Hypothalamus (tissue), 51 donors: ENCODE measurements at places on chromosomes 5 and 9.

GRCh38 chr9:2872931-2873323, 29.0 kb upstream of the PUM3 start:
- DNase-seq, result no peak

GRCh38 chr9:108149326-108149725, 659.8 kb upstream of the KLF4 start:
- DNase-seq, result no peak

DNA sequence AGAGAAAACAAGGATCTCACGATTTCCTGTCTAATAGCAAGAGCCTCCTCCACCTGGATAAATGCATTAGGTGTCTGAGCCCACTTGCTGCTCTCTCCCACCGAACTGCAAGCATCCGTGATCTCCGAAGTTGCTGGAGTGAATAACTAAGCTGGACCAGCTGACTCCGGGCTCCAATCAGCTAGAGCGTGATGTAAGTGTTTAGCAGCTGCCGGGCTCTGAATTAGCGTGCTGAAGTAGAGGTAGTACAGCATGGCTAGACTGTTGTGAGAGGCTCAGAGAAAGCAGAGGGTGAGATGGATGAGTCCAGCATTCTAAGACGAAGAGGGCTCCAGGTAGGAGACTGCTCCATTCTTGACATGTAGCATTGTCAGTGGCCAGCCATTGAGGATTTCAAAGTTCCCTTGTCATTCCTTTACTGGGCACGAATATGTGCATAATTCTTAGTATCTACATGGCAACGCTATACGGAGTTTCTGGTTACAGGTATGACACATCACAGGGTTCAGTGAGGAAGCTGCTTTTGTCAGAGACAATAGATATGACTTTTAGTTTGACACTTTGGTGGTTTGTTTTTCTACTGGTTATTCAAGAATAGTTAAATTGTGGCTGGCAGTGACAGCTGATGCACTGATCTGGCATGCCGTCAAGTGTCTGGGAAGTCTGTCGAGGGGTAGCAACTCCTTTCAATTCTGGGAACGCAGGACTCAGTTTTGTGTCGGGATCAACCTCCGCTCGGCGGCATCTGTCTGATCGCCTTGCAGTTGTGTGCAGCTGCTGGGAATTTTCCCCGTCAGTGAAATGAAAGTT, 232.6 kb downstream of the MAST4 start:
- peak; percentile 52 for DNase-seq

DNA sequence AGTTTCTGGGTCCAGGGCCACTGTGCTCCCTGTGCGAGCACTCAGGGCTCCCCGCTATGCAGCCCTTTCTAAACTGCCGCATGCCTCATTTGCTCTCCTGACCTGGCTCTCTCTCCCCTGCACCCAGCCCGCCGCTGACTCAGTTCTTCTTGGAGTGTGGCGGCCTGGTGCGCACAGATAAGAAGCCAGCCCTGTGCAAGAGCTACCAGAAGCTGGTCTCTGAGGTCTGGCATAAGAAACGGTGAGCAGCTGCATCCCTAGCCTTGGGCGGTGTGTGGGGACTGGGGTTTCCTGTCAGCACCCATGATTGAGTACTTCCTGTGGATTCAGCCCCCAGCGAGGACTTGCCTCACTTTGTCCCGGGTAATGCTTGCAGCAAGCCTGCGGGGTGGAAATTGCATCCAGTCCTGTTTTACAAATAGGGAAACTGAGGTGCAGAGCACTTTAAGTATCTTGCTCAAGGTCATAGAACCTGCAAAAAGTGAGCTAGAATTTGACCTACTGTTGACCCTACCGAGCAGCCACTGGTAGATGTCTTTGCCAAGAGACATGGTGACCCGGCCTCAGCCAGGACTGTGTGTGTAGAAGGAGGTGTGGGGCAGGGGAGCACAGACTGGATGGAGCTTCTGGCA, 27.9 kb downstream of the USP20 start:
- no peak for DNase-seq

DNA sequence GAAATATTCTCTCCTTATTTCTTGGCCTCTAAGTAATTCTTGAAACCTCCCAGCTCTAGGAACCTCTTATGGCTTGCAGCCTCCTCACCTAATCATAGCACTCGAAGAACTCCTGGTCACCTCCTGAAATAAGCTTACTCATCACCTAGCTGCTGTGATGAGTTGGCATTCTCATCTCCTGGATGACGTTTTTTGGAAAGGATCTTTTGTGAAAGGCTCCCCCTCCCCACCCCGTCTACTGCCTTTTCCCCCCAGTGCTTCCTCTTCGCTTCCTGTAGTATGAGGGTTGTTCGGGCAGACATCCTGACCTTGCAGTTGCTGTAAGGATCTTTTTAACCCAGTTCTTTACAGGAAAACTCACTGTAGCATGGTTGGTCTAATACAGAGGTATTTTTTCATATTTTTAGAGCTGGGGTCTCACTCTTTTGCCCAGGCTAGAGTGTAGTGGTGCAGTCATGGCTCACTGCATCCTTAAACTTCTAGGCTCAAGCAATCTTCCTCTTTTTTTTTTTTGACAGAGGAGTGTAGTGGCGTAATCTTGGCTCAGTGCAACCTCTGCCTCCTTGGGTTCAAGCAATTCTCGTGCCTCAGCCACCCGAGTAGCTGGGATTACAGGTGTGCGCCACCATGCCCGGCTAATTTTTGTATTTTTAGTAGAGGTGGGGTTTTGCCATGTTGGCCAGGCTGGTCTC, 41.8 kb downstream of the ARHGAP26 start:
- no peak for DNase-seq

DNA sequence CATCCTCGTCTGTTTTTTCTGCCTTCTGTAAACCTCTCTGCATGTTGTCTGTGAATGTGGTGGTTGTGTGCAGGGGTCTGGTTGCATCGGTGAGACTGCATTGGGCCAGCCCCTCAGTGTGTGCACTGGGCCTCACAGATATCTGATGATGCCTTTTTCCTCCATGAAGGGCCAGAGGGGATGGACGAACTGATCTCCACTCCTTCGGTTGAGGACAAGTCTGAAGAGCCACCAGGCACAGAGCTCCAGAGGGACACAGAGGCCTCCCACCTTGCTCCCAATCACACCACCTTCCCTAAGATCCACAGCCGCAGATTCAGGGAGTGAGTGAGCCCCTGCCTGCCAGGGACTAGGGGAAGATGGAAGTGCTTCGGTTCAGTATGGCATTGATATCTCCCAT, 31.3 kb downstream of the SECISBP2 start:
- no peak for DNase-seq

DNA sequence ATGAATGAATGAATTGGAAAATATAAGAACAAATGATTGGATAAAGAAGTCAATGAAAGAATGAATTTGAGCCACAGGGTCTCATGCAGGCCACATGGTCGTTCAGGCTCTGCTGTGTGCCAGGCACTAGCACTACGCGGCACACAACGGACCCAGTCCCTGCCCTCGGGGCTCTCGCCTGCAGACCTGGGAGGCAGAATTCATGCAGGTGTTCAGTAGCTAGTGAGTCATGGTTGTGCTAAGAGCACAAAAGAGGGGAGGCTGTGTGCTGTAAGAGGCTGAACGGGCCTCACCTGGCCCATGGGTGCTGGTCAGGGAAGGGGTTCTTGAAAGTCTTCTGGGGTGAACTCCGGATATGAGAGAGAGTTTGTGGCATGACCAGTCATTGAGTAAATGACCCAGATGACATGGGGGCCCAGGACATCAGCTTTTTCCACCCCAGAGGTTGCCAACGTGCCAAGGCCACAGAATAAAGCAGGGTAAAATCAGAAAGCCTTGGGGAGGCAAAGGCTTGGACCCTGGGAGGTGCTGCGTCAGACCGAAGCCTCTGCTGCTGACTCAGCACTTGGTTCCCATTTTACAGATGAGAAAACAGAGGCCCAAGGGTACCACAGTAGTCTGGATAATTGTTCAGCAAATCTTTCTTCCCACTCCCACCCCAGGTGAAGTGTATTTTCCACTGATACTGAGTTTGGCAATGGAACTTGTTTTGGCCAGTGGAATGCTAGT, 264.3 kb upstream of the MVB12B start:
- DNase-seq, result no peak

- no peak for DNase-seq
These were observed 2.7 kb upstream of the PHPT1 start for GRCh38 chr9:136846376-136847087.

GRCh38 chr9:133701321-133701980, 36.7 kb downstream of the SARDH start:
- peak; percentile 60 for DNase-seq

DNA sequence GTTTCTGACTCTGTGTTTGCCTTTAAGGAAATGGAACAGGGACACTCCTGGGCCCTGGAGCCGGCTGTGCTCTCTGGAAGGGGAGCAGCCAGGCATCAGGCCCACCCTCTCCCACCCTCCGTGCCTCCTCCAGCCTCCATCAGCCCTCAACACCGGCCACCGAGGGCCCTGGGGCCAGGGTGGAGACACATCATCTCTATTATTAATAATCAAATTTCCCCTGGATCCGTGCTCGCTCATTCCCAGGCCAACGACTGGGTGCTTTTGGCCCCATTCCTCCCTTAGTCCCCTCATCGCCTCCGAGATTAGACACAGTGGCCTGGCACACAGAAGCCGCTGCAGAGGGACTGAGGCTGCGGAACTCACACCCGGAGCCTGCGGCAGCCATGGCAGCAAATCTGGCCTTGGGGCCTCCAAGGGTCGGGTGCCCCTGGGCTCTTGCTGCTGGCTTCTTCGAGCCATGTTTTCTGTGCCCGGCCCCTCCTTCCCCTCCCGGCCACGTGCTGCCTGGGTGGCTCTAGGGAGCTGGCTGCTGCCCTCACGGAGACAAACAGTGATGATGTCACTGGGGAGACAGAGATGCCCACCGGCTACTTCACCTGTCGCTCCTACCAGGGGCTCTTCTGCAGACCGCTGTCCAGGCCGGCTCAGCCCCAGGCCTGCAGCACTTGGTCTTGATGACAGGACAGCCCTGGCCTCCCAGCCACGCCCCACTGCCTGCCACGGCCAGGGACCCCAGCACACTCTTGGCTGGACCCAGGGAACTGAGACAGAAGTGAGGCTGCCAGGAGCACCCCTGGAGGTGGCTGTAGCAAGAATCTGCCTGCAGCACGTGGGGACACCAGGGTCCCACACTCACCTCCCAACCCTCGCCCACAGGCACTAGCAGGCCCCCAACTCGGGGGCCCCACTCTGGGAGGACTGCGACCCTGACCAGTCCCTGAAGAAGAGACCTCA, 76.6 kb upstream of the PPP1R26 start:
- DNase-seq, result no peak

- no peak for DNase-seq
These were observed 30.1 kb downstream of the PPARGC1B start for GRCh38 chr5:149759986-149760853.

DNA sequence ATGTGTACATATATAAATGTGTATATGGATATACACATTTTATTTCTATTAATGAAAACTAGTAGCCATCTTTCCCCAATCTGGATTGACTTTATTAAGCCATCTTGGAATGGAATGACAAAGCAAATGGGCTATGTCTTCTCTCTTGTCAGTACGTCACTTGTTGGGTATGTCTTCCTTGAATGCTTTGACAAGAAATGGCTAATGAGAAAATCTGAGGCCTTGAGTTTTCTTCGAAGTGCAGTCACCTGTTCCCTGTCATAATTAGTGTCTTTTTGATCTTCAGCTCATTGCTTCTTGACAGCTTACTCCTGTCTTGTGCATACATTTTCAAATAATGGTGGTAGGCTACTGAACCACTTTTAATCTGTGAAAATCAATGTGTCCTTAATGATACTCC, 243.2 kb upstream of the RGMB start:
- DNase-seq, result no peak

DNA sequence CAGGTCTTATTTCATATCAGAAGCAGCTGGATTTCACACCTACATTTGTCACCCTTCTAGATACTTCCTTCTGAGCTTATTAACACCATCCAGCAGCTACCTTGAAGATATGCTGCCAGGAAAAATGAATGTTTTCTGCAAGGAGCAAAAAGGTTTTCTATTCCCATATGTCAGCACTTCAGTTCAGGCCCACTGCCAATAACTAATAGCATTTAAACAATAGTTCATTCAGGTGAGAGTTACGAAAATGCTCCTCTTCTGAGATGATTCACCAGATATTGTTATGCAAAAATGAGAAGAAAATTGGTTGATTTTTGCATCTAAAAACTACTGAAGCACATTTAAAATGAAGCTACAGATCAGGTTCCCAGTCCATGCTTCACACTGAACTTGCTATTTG, 56.4 kb upstream of the ISL1 start:
- no peak for DNase-seq

DNA sequence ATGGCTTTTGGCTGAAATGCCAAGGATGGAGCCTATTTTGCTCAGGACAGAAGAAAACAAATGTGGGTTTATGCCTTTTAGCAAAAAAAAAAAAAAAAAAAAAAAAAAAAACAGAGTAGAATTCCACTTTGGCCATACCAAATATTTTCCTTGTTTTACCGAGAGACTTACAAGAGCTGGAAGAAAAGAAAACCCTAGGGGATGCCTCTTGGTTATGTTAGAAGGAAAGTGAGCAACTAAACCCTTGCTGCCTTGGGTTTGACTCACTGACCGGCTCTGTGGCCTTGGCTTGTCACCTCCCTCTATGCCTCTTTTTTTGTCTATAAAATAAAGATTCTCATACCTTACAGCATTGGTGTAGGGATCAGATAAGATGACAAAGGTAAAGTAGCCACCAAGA, 69.6 kb upstream of the ABCA1 start:
- DNase-seq, result no peak

DNA sequence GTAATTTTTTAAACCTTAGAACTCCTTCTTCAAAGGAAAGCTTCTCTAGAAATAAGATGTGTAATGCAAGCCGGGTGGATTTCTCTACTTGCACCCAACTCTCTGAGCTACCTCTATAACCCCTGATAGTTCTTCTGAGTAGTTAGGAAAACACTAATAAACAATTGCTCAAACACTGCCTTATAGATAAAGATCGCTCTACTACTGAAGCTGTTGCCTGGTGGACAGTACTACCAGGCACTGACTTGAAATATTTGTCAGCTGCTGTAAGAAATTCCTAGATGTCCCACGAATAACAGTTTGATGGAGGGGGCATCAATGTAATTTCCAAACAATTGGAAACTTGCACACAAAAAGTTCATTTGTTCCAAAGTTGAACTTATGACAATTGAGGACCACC, 42.0 kb downstream of the NR3C1 start:
- DNase-seq, result no peak

DNA sequence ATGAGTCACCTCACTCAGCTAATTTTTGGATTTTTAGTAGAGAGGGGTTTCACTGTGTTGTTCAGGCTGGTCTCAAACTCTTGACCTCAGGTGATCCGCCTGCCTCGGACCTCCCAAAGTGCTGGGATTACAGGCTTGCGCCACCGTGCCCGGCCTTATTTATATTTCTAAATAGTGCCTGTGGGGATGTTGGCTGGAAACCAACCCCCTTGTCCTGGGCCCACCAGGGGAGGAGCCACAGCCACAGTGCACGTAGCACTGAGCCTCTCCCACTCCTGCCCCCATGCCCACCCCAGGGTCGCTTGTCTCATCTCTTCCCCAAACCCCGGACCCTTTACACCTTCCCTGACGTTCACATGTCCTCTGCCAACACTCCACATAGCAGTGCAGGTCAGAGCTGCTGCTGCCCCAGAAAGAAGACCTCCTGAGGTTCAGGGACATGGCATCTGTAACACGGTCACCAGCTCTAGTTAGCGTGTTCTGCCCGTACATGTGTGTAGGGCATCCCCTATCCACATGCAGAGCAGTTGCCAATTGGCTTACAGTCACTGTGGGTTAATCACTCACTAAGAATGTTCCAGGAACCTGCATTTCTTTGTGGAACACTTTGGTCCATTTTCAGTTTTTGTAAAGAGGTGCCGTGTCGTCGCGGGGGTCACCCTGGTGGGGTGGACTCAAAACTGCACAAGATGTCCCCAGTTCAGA, 10.2 kb upstream of the MRPS2 start:
- DNase-seq, result no peak
